Hepatocyte (in vitro differentiated cells): ENCODE measurements at places on chromosomes 7 and 10. TPM values are rescaled to one million over a fixed set of nuclear protein-coding genes. Genes with fewer than 3 reads are reported as not detected.

The ACTL6B gene
- not detected in 2 replicates for total RNA-seq

The MCMBP gene
- 36.1 and 45.3 TPM in 2 replicates for total RNA-seq

The MRPL32 gene
- 67.4 and 70.0 TPM in 2 replicates for total RNA-seq

The SUN3 gene
- not detected in 2 replicates for total RNA-seq

The MBL2 gene
- total RNA-seq, result 0.64 and 1.1 TPM in 2 replicates

The SPDYE8 gene
- 0.07 TPM in 1 of 2 replicates, not detected in the other for total RNA-seq

The ZNF282 gene
- 16.0 and 16.7 TPM in 2 replicates for total RNA-seq

The CFAP69 gene
- 4.3 and 7.3 TPM in 2 replicates for total RNA-seq

The PALD1 gene
- total RNA-seq, result 1.1 and 2.2 TPM in 2 replicates

The LRRC18 gene
- not detected in 2 replicates for total RNA-seq

The HECW1 gene
- 2.6 and 7.6 TPM in 2 replicates for total RNA-seq

The ITGA8 gene
- total RNA-seq, result 16.8 and 17.3 TPM in 2 replicates

The ZNF775 gene
- total RNA-seq, result 5.2 and 8.3 TPM in 2 replicates

The OLAH gene
- not detected in 2 replicates for total RNA-seq

The CALHM2 gene
- 2.1 and 3.2 TPM in 2 replicates for total RNA-seq

The PNLIPRP1 gene
- not detected in 2 replicates for total RNA-seq

The AS3MT gene
- total RNA-seq, result 9.0 and 9.1 TPM in 2 replicates

The FGFBP3 gene
- 1.5 and 2.4 TPM in 2 replicates for total RNA-seq

The CLDN12 gene
- 52.7 and 53.0 TPM in 2 replicates for total RNA-seq
